ENCODE measurements at places on chromosomes 7 and 10.

GRCh38 chr10:97366572-97366971, 32.0 kb upstream of the FRAT2 start:
- no peak for DNase-seq

- DNase-seq = no peak
Observed at GRCh38 chr7:120402079-120402767, 129.2 kb downstream of the KCND2 start.

DNA sequence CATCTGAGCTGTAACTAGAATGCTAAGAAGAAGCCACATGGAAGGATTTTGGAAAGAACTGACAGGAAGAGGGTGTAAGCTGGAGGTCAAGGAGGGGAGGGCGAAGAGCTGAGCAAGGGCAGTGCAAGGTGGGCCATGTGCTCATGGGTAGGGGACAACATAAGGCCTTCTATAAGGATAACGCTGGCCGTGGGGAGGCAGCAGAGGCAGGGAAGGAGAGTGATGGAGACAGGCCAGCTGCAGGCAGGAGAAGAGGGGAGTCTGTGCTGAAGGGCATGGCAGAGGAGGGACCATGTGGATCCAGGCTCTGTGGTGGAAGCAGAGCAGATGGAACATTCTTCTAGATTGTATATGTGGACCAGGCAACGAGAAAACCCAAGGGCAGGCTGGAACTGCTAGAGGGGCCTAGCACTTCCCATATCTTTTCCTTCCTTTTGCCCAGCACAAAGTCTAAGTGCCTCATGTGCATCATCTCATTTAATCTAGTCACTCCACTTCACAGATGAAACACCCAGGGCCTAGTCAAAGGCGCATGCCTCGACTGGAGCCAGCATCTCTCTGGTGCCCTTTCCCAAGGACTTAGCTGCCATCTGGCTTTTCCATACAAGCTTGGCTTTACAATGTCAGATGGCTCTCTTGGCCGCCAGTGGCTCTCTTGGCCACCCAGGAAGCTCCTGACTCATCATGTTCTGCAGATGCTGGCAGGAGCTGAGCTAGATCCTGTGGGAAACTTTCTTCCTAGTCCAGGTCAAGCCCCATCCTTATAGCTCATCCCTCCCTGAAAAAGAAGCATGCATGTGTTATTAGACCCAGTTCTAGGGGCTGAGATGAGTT, 6.6 kb downstream of the LRRC18 start:
- no peak for DNase-seq

- DNase-seq = no peak
Observed at GRCh38 chr7:99639267-99639666, 22.5 kb downstream of the ZSCAN25 start.

DNA sequence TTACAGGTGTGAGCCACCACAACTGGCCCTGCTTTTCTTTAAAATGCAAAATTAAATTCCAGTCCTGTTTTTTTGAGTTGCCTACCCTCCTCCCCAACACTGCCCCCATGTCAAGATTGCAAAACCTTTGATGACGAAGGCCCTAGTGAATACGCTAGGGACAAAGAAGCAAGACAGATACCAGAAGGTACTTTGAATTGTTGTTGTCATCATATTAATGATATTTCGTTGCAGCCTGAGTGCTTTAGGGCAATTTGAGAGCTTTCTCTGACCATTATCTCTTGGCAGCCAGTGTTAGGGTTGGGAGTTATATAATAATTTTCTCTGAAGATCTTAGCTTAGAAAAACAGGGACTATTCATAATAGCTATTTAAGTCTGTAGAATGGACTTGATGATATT, 7.1 kb downstream of the CCSER2 start:
- no peak for DNase-seq

GRCh38 chr10:4127518-4128315, 342.7 kb upstream of the KLF6 start:
- peak; percentile 30 for DNase-seq

DNA sequence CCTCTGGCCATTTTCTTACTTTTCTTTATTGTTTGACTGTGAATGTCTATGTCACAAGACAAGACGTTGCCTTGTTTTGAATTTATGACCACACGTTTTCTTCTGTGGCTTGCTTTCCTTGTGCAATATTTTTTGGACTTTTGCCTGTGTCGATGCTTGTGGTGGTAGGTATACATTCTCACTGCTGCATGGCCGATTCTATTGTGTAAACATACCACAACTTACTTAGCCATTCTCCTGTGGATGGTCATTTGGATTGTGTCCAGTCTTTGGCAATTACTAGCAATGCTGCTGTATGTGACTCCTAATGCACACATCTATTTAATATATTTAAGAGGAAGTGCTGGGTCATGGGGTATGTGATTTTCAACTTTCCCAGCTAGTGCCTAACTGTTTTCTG, 18.0 kb upstream of the DLG5 start:
- no peak for DNase-seq

DNA sequence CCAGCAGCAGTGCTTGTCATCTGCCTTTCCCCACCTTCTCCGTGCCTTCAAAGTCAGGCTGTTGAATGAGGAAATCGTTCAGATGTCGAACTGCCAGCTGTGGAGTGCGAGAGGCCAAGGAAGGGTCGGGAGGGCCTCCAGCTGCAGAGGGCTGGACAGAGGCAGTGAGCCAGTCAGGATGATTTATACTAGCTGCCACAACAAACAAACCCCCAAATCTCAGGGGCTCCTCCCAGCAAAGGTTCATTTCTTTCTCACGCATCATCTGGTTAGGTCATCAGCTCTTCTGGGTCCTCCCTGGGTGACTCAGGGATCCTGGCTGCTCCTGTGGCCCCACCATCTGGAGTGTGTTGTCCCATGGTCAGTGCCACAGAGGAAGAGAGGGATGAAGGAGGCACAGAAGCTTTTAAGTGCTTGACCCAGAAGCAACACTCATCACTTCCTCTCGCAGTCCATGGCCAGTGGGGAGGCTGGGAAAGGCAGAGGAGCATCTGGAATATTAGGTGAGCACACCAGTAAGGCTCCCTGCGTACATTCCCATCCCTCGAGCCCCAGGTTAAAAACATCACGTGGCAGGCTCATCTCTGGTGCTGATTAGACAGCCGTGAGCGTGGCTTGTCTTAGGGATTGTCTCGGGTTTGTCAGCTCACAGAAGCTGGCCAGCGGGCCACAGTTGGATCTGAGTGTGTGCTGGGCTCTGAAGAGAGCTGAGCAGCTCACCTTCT, 140.7 kb downstream of the RGS10 start:
- DNase-seq = no peak

DNA sequence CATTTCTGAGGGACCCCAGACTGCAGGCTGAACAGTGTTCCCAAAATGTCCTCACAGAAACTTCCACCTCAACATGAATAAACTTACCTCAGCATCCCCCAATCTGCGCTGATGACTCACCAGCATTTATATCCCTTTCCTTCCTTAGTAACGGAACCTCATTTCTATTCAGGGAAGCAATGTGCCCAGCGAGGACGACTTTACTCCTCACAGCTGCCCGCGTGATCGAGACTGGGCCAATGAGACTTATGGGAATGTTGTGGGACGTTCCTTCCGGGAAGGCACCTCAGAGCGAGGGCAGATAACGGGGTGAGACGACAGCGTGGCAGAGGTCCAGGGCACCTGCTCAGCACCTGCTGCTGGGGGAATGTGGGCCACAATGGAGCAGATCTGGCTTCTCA, 73.1 kb upstream of the CAMK2B start:
- DNase-seq = no peak

DNA sequence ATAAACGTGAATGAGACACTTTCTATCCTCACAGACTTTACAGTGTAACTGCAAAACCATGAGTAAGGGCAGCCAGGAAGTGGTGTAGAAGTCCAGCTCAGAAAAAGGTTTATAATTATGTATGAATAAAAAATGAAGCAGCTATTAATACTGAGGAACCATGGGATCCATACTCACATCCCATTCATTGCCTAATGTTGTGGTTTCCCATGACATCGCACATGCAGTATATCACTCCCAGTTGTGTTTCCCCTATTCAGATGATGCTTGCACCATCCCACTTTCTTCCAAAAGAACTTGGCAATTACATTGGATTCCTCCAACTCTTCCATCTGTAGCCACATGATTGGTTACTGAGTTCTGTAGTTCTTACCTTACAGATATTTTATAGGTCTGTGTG, 74.5 kb upstream of the SEMA3D start:
- no peak for DNase-seq

GRCh38 chr10:52440612-52441285, 126.7 kb downstream of the DKK1 start:
- DNase-seq = no peak

DNA sequence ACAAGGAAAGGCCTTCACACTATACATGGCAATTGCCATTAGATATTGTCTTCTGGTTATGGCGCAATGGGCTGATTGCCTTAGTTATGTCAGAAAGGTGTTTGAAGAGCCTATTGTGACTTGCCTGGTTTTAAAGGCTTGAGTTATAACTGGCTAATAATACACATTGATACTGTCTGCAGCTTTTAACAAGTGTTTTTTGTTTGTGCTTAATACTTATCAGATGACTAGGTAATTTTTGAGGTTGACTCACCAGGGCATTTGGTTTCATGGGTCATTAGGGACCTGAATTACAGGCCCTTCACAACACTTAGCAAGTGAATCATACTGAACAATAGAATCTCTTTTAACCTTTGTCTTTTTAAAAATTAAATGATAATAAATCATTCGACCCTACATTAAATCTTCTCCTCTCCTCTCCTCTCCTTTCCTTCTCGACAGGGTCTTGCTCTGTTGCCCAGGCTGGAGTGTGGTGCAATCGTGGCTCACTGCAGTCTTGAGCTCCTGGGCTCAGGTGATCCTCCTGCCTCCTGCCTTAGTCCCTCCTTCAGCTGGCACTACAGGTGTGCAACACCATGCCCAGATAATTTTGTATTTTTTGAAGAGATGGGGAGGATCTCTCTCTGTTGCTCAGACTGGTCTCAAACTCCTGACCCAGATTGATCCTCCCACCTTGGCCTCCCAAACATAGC, 196.3 kb downstream of the JCAD start:
- DNase-seq = no peak

DNA sequence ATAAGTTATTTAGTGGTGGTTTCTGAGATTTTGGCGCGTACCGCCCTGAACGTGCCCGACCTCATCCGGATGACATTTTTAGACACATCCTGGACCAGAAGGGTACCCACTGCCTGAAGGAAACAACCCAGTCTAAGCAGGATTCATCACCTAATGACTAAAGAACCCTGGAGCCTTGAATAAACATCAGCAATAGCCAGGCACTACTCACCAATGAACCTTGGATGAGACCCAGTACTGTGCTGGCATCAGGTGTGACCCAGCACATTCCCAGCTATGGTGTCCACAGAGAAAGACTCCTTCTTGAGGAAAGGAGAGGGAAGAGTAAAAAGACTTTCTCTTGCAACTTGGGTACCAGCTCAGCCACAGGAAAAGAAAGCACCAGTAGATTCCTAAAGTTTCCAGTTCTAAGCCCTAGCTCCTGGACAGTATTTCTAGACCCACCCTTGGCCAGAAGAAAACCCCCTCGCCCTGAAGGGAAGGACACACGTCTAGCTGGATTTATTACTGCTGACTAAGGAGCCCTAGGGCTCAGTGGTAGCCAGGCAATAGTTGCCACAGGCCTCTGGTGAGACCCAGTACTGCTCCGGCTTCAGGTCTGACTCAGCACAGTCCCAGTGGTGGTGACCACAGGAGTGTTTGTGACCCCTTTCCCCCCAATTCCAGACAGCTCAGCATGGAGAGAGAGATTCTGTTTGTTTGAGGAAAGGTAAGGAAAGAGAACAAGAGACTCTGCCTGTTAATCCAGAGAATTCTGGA, 32.5 kb downstream of the ZNF277 start:
- DNase-seq = no peak

DNA sequence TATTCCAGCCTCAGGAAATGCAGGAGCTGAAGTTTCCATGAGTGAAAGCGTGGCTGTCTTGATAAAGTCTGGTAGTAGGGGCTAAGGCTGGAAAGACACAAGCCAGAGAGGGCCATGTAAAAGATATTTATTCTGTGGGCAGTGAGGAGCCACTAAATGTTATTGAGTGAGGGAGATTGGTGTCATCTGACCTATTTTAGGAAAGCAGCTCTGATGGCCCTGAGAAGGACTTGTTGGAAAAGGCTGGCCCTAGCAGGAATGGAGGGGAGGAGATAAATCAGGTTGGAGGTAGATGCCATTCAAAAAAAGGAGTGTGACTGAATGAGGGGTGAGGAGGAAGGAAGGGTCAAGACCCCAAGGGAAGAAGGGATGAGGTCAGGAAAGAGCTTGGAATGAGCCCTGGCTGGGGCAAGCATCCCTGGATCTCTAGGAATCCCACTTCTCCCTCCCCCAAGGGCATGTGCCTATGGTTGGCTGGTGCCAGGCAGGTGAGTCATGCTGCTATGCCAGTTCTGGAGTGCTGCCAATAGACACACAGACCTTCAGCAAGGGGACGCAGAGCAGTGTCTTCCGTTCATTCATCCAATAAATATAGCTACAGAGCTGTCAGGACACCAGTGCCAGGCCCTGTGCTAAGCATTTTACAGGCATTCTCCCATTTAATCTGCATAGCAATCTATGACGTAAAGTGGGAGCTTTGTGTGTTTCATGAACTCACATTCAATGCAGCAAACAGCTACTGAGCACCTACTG, 2.0 kb downstream of the ANKRD2 start:
- no peak for DNase-seq

DNA sequence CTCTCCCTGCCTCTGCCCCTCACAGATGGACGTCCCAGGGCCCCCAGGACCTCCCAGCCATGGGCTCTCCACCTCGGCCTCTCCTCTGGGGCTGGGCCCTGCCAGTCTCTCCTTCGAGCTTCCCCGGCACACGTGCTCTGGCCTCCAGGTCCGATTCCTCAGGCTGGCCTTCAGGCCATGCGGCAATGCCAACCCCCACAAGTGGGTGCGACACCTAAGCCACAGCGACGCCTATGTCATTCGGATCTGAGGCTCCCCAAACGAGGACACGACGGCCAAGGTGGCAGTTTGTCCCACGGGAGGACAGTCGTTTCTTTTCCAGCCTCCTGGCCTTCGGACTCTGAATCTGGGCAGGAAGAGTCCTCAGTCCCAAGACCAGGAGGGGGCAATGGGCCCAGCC, 5.2 kb downstream of the AP4M1 start:
- DNase-seq = no peak

DNA sequence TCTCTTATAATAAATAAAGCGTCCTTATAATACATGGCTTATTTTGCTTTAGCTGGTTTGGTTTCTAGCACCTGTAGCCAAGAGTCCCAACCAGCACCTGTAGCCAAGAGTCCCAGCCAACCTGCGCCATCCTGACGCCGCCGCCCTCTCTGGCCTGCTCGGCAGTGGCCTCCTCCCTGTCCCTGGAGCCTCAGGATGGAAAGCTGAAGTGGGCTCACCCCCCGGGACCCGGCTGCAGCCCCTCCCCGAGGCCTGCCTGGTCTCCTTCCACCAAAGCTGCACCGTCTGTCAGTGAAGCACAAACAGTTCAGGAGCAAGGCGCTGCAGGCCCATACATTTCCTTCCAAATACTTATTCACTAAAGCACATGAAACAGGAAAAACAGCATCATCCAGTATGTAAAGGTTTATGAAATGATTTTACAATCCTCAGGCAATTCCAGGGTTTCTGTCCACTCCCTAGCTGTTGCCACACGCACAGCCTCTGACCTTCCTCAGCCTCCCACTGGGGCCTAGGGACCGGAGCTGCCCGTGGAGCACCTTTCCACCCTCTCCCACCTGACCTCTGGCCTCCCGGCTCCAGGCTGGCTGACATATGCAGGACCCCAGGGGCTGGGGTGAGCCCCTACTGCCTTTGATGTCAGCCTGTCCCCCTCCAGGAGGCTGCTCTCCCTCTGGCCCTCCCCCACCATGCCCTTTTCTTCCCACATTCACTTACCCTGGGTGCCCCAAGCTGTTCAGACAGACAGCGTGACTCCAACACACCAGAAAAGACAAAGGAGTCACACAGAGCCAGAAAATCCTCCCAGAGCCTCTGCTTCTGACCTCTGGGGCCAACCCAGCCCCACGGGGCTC, 149.6 kb upstream of the PPP2R2D start:
- DNase-seq = no peak

GRCh38 chr7:85705076-85705475, 518.2 kb upstream of the SEMA3D start:
- DNase-seq = no peak

Measured in CD4-positive, alpha-beta T cell treated with Interleukin-21 for 1 hour (primary cell).